ENCODE measurements at places on chromosomes 12 and 14.

DNA sequence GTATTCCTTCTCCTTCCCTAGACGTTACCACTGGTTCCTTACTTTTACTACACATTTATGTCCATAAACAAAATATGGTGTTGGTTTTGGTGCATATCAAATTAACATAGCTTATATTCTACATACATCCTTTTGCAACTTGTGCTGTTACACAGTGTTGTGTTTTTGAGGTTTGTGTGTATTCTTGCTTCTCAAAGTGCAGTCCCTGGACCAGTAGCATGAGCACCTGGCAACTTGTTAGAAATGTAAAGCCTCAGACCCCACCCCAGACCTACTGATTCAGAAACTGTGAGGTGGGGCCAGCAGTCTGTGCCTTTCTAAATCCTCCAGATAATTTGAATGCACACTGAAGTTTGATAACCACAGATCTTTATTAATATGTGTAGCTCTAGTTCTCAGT is 65.9 kb downstream of the RNFT2 start:
- no peak for DNase-seq

DNA sequence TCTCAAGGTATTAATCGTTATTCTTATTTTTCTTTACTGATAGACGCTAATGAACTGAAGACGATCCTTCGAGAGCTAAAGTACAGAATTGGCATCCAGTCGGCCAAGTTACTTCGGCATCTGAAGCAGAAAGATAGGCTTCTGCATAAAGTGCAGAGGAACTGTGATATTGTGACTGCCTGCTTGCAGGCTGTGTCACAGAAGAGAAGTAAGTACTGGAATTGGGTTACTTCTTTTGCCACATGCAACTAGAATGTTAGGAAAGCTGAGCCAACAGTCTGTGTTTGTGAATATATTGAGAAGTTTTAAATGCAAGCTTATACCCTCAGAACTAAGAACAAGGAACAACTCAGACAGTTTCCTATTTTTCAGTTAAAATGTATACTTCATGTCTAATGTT is 26.6 kb upstream of the GNS start:
- no peak for DNase-seq

DNA sequence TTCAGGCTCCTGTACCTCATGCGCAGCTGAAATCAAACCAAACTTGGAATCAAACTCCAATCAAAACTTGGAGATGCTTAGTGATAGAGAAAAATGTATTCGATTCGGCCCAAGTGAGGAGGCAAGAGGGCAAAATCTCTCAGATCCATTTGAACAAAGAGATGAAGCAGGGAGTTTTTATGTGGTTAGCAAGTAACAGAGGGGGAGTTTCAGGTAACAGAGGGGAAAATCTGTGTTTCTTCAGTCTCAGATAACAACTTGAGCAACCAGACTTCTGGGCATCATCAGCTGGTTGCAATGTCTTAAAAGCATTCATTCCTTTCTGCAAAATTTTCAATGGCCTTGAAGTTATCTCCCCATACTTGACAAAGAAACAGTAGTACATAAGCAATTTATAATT is 245.1 kb upstream of the AVPR1A start:
- no peak for DNase-seq

DNA sequence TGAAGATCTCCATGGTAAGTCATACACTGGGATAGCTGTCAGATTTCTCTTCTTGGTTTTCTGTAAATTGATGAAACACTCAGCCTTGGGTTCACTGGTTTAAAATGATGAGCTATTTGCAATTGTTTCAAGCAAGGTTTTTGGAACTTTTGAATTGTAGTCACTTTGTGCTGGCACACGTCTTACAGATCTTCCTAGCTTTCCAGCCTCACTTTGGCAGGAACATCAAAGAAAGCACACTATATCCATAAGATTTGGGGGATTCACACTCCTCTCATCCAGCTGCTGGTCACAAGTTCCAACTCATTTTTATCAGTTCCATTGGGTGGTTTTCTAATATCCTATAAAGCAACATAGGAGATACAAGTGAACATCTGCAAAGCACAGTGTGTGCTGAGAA is 16.0 kb downstream of the SSPN start:
- no peak for DNase-seq

GRCh38 chr14:58662759-58663158 is 25.0 kb downstream of the DACT1 start:
- no peak for DNase-seq

DNA sequence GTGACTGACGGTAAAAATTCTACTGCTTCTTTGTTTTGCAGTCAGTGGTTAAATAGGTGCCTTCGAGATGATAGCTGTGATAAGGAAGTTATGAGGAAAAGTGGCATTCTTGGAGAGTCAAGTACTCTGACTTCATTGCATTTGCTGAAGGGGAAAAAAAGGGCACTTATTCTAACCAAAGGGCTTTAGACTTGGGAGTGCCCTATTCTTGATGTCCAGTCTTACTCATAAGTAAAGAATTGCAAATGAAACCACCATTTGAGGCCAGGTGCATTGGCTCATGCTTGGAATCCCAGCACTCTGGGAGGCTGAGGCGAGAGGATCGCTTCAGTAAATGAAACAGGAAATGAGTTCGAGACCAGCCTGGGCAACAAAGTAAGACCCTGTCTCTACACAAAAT is 40.3 kb downstream of the BRAP start:
- DNase-seq, result no peak

DNA sequence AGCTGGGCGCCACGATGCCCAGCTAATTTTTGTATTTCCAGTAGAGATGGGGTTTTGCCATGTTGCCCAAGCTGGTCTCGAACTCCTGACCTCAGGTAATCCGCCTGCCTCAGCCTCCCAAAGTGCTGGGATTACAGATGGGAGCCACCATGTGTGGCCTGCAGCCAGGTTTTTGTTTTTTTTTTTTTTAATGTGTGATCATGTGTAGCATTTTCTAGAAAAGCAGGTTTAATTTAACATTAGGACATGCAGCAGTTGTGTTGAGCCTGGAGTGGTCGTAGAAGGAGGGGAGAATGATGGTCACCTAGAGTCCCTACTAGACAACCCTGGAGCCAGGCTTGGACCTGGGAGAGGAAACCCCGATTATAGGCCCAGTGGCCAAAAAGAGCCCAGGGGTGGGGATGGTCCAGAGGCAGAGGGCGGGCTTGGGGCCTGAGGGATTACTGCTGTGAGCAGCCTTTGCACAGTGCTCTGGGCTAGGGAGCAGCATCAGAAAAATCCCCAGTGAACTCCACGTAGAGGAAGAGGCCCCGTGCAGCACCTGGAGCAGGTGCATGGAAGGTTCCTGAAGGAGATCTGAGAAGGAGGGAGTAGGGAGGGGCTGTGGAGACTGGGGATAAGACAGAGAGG is 13.6 kb downstream of the DLK1 start:
- no peak for DNase-seq

DNA sequence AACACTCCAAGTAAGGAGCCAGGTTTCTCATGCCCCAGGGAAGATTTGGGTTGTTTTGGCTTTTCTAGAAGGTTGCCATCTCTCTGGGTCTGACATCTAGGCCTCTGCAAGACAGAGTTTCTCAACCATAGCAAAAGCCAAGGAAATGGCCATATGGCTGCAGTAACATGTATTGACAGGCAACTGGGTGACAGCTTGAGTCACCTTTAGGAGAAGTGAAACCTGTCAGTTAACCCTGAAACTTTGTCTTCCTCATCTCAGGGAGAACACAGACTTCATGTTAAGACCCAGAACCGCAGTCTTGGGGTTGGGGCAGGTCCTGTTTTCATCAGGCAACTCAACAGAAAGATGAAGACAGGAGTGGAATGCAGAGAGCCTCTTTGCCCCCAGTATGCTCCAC is 46.0 kb upstream of the PLBD1 start:
- DNase-seq, result no peak

- DNase-seq, result no peak
These were observed 201.0 kb downstream of the KTN1 start for GRCh38 chr14:55781046-55781445.

GRCh38 chr14:103443111-103443510 is 57.9 kb downstream of the MARK3 start:
- DNase-seq, result no peak

- no peak for DNase-seq
These were observed 211.8 kb downstream of the NEDD1 start for GRCh38 chr12:97118796-97119375.

DNA sequence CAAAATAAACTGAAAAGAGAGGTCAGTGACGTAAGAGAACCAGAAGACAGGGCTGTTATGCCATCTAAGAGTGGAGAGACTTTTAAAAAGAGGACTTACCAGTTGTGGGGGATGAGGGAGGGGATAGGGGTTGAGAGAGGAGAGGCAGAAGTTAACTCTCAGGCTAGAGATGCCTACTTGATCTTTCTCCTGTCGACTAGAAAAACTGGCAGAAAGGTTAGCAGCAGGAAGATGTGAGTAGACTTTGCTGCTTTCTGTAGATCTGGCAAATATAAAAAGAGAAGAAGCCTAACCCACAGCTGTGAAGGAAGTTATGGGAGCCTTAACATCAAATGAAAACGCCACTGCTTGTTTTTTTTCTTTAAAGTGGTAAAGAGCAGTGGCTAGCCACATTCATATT is 10.7 kb downstream of the CREBL2 start:
- DNase-seq, result no peak

DNA sequence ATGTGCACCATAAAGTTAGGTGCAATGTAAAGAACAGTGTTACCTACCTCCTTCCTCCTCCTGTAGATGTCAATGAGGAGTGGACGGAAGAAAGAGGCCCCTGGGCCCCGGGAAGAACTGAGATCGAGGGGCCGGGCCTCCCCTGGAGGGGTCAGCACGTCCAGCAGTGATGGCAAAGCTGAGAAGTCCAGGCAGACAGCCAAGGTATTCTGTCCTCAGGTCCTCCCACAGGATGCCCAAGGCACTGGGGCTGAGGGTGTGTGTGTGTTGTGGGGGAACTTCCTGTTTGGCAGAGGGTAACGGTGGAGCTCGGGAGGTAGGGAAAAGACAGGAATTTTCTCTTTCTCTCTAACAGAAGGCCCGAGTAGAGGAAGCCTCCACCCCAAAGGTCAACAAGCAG is 6.4 kb downstream of the ATN1 start:
- no peak for DNase-seq

DNA sequence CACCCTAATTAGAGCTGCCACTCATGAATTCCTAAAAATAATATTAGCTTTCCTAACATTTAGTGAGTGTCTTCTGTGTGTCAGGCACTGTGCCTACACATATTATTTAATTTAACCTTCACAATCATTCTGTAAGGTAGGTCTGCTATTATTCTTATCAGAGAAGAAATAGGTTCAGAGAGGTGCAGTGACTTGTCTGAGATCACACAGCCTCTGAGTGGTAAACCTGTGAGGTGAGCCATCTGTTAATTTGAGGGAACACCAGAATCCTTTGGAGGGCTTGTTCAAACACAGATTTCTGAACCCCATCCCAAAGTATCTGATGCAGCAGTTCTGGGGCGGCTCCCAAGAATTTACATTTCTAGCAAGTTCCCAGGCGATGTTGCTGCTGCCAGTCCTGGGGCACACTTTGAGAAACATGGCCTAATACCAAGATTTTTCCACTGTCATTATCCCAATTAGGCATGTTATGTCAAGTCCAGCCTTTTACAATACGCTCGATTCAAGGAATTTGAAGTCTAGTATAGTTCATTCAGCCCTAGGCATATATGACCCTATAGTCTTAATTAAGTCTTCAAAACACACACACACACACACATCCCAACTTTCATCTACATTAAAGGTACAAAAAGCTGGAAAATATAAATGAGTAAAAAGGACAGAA is 19.9 kb upstream of the COX6A1 start:
- no peak for DNase-seq

DNA sequence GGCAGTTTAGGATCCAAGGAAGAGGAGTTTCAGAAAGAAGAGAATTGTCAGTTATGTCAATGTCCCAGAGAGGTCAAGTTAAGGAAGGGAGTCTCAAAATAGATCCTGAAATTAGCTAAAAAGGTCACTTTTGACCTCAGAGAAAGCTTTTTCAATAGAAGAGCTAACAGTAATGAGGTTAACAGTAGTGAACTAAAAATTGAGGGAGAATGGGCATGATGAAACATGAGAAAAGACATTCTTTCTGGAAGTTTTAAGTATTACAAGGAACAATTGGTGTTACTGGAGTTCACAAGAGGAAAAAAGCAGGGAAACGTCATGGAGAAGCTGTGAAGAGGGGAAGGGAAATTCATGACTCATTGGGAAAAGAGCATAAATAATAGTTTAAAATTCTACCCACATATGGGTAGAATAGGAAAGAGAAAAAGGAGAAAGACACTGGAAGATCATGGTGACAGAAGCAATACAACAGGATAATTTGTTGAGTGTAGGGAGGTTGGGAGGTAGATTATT is 381.2 kb upstream of the FAR2 start:
- DNase-seq, result no peak

GRCh38 chr12:86735851-86736250 is 479.7 kb upstream of the MGAT4C start:
- no peak for DNase-seq

DNA sequence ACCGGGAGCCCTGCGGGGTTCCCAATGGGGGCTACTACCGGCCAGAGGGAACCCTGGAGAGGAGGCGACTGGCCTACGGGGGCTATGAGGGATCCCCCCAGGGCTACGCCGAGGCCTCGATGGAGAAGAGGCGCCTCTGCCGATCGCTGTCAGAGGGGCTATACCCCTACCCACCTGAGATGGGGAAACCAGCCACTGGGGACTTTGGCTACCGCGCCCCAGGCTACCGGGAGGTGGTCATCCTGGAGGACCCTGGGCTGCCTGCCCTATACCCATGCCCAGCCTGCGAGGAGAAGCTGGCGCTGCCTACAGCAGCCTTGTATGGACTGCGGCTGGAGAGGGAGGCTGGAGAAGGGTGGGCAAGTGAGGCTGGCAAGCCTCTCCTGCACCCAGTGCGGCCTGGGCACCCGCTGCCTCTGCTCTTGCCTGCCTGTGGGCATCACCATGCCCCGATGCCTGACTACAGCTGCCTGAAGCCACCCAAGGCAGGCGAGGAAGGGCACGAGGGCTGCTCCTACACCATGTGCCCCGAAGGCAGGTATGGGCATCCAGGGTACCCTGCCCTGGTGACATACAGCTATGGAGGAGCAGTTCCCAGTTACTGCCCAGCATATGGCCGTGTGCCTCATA is 9.7 kb downstream of the TNS2 start:
- DNase-seq, result no peak

GRCh38 chr12:5633106-5633505 is 201.2 kb downstream of the NTF3 start:
- no peak for DNase-seq

- DNase-seq, result no peak
These were observed 163.3 kb upstream of the SLC38A2 start for GRCh38 chr12:46535907-46536306.

- DNase-seq, result no peak
These were observed 183.4 kb downstream of the TTC7B start for GRCh38 chr14:90632871-90633270.

DNA sequence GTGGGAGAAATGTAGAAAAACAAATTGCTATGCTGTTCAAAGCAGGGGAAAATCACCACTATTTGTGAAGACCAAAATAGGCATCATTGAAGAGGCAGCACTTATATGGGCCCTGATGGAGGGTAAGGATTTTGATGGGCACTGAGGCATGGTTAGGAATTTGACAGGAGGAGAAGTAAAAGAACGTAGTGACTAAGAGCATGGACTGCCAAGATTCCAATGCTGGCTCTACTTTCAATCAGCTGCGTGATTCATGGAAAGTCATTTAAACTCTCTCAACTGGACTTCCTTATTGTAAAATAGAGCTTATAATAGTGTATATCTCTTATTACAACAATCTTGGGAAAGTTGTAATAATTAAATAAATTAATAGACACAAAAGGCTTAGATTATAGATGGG is 267.7 kb upstream of the G2E3 start:
- no peak for DNase-seq
